ENCODE measurements at places on chromosomes 11 and 22.

- DNase-seq = no peak
Observed at GRCh38 chr11:113179181-113179704, 135.1 kb upstream of the TTC12 start.

DNA sequence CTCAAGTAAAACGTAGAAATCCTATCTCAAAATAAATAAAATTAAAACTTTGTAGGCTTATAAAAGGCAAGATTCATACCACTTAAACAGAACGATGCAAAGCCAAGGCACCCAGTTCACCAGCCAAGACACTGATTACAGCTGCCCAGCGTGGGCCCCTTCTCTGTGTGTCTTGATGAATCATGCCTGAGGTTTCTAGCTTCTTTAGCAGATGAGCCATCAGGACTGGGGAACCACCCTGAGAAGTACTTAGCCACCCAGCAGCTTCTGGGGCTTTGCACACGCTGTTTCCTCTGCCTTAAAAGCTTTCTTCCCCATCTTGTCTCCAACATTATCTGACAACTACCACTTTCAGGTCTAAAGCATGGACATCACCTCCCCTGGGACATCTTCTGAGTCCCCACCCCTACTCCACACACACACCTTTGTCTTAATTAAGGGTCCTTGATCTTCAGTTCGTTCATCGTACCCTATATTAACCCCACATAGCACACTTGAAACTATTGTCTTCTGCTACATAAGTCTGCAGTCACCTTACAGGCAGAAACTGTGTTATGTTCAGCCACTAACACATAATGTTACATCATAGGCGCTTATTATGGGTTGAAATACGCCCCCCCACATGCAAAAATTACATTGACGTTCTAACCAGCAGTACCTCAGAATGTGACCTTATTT is 8.7 kb upstream of the LAYN start:
- peak; percentile 21 for DNase-seq

GRCh38 chr22:24953384-24954113 is 1.0 kb downstream of the KIAA1671 start:
- no peak for DNase-seq

- DNase-seq = no peak
Observed at GRCh38 chr11:63766531-63767235, 1.9 kb downstream of the ZFTA start.

DNA sequence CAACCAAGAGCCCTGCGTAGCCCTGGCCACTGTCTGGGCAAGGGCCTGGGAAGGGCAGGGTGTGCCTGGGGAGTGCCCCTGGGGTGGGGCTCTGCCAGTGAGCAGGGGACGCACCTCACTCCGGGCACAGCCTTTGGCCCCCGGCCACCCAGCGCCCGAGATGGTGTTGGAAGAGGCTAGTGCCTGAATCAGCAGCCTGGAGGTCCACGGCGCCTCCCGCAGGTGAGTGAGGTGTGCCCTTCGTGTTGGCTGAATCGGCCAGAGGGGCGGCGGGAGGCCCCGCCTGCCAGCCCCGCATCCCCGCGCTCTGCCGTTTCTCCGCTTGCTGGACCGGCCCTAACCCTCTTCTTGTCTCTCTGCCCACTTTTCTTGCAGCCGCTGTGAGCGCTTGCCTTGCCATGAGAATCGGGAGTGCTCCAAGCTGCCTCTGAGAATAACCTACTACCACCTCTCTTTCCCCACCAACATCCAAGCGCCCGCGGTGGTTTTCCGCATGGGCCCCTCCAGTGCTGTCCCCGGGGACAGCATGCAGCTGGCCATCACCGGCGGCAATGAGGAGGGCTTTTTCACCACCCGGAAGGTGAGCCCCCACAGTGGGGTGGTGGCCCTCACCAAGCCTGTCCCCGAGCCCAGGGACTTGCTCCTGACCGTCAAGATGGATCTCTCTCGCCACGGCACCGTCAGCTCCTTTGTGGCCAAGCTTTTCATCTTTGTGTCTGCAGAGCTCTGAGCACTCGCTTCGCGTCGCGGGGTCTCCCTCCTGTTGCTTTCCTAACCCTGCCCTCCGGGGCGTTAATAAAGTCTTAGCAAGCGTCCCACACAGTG is 60.1 kb downstream of the FBLN1 start:
- DNase-seq = no peak

- no peak for DNase-seq
Observed at GRCh38 chr22:18113680-18114394, 3.2 kb downstream of the TUBA8 start.

- DNase-seq = no peak
Observed at GRCh38 chr11:105929084-105929955, 92.7 kb downstream of the MSANTD4 start.

GRCh38 chr11:32231909-32232493 is 141.1 kb downstream of the RCN1 start:
- no peak for DNase-seq
